Stimulated activated CD4-positive, alpha-beta T cell treated with anti-CD3 and anti-CD28 coated beads, Interleukin-4, amount 100 ng/mL, for 24 hours (primary cell): ENCODE measurements at places on chromosomes 13 and 19.

DNA sequence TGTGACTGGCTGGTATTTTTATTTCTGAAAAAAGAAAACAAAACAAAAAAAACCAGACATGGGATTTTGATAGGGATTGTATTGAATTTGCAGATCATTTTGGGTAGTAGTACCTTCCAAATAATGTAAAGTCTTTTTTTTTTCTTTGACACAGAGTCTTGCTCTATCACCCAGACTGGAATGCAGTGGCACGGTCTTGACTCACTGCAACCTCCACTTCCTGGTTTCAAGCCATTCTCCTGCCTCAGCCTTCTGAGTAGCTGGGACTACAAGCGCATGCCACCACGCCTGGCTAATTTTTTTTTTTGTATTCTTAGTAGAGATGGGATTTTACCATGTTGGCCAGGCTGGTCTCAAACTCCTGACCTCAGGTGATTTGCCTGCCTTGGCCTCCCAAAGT, 4.2 kb downstream of the ZNF101 start:
- no peak for DNase-seq

GRCh38 chr13:66314911-66315310, 915.2 kb downstream of the PCDH9 start:
- no peak for DNase-seq

- DNase-seq: no peak
Observed at GRCh38 chr13:23021906-23022305, 158.9 kb upstream of the SGCG start.

- no peak for DNase-seq
Observed at GRCh38 chr19:35645680-35646511, 2.2 kb upstream of the COX6B1 start.

DNA sequence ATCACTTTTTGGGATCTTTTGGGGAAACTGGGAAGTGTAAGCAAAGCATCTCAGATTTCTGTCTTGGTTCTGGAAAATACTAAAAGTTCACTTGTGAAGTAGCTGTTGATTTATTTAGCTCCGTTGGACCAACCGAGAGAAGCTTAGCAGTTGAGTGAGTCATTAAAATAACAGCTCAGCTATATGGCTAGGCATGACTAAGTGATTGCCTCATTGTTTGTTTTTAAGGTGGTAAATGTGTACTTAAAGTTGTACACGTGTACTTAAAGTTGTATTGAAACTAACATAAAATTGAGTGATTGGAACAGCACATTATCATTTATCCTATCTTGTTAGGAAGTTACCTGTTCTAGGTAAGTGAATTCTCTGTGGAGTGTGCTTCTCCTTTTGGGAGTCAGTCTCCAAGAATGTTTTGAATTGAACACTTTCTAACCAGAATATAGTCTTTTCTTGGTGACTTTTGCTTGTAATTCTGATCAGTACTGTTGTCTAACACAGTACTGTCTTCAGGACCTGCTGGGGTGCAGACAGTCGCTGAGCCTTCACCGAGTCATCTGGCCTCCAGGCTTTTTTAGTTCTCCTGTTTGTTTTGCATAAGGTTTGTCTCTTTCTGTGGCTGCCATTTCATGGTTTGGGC, 2.9 kb upstream of the DCUN1D2 start:
- no peak for DNase-seq

DNA sequence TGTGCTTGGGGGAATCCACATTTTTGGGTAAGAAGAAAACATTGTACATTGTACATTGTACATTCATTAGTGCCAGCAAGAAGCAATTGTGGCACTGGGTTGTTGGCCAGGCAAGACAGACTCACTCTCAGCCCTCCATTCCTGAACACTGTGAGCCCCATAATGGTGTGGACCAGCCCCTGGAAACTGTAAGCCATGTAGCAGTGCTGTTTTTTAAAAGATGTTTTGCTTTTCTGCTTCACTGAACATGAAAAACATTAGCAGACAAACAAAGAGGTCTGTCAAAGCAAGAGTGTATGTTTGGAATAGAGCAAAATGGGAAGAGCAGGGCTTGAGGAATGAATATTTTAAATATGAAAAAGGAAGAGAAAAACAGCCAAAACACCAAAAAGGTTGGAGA, 39.1 kb upstream of the IL17D start:
- DNase-seq: no peak

DNA sequence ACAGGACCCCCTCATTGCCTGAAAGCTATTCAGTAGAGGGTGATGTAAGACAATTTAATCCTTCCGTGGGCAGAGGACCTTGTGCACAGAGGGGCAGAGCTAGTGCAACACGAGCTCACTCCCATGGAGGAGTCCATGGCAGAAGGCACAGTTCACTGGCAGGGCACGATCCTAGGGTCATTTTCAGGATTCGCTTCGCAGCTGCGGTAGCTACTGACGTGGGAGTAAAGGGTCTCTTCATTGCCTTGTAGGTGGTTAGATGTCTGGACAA, 207.8 kb downstream of the FOXO1 start:
- DNase-seq: no peak

GRCh38 chr19:38729653-38730469, 14.4 kb downstream of the CAPN12 start:
- DNase-seq: peak; percentile 79

GRCh38 chr13:33230178-33230881, 55.2 kb downstream of the STARD13 start:
- DNase-seq: no peak

DNA sequence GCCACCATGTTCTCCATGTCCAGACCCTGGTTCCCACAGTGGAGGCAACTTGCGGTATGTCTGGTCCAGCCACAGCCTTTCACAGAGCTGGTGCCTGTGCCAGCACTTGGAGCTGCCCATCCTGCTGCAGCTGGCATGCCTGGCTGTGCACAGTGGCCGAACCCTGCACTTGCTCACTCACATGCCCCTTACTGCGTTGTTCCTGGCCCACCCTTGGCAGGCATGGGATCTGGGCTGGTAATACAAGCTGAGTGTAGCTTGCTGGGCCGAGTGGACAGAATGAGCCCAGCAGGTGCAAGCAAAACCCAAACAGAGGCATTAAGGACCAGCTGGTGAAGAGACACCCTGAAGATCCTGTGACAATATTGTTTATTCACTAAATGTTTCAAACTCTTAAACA, 583.9 kb upstream of the SLITRK6 start:
- no peak for DNase-seq

- peak; percentile 57 for DNase-seq
Observed at GRCh38 chr13:41463838-41464602, 6.7 kb downstream of the RGCC start.

DNA sequence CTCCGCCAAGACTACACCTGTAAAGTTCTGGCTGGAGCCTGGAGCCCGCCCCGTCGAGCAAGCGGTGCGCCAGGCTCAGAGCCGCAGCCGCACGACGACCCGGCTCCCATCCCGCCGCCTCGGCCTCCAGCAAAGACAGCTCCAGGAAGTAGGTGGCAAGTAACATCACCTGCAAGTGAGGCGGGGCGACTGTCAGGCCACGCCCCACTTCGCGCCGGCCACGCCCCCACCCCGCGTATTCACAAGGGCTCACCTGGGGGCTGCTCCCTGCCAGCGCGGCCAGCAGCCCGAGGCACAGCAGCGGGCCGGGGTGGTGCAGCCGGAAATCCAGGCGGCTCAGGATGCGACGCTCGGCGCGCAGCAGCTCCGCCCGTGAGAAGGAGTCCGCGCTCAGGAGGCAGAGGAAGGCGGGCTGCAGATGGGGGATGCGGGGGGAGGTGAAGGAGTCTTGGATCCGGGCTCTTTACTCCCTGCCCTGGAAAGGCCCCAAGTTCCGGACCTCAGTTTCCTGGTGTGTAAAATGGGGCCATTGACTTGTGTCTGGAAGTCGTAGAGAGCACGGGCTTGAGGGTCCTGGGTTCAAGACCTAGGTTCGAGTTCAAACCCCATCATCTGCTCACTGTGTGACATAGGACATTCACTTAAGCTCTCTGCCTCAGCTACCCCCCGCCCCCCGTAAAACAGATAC, 3.2 kb downstream of the CCNP start:
- DNase-seq: peak; percentile 20

DNA sequence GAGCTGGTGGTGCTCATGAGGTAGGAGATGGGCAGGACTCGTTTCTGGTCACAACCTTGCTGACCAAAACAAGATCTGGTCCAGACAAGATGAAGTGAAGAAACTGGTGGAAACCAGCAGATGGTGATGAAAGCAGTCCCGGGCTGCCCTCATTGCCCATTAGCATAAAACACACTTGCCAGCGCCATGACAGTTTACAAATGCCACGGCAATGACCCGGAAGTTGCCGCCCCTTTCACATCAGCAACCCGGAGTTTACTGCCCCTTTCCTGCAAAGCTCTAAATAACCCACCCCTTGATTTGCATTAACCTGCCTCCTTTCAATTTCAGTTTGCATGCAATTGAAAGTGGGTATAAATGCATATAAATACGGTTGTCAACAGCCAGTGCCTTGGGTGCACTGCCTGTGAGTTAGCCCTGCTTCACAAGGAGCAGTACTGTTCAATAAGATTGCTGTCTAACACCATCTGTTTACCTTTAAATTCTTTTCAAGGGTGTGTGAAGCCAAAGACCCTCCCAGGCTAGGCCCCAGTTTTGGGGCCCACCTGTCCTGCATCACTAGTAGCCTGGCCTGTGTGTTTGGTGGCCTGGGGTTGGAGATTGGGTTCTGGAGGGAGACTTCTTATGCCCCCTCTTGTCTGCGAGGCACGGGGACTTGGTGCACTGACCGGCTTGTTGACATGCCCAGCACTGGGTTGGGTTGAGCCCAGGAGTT, 38.8 kb downstream of the CHST8 start:
- no peak for DNase-seq
